Fibroblast of villous mesenchyme (primary cell): ENCODE measurements at places on chromosomes 7 and 10. TPM values are rescaled to one million over a fixed set of nuclear protein-coding genes. Genes with fewer than 3 reads are reported as not detected.

RARRES2 gene
- 139 and 185 TPM in 2 replicates for total RNA-seq

- DNase-seq: no peak
These were observed 49.1 kb upstream of the MSMB start for GRCh38 chr10:46094931-46095750.

- DNase-seq: no peak
These were observed 84.8 kb upstream of the PHF14 start for GRCh38 chr7:10888861-10889260.

DNA sequence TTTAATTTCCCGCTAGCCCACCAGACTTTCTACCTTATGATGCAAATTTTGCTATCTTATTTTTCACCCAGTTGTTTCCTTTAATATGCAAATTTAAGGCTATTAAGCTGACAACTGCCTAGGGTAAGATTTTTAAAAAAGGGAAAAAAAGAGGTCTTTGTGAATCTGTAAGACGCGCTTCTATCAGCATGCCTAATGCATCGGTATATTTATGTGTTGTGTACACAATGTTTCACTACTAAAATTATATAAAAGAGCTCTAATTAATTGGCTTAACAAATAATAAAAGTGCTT, 386.6 kb downstream of the KIF20B start:
- DNase-seq: no peak

- no peak for DNase-seq
These were observed 233.4 kb downstream of the ZMYND11 start for GRCh38 chr10:368579-369220.

- no peak for DNase-seq
These were observed 30.7 kb upstream of the SH2D4B start for GRCh38 chr10:80506836-80507487.

- DNase-seq: no peak
These were observed 1.9 kb upstream of the GAL3ST4 start for GRCh38 chr7:100170101-100170897.
